Iris pigment epithelial cell (primary cell): ENCODE measurements at places on chromosomes 5 and 9.

GRCh38 chr5:53323511-53323910, 156.9 kb upstream of the FST start:
- DNase-seq, result no peak

DNA sequence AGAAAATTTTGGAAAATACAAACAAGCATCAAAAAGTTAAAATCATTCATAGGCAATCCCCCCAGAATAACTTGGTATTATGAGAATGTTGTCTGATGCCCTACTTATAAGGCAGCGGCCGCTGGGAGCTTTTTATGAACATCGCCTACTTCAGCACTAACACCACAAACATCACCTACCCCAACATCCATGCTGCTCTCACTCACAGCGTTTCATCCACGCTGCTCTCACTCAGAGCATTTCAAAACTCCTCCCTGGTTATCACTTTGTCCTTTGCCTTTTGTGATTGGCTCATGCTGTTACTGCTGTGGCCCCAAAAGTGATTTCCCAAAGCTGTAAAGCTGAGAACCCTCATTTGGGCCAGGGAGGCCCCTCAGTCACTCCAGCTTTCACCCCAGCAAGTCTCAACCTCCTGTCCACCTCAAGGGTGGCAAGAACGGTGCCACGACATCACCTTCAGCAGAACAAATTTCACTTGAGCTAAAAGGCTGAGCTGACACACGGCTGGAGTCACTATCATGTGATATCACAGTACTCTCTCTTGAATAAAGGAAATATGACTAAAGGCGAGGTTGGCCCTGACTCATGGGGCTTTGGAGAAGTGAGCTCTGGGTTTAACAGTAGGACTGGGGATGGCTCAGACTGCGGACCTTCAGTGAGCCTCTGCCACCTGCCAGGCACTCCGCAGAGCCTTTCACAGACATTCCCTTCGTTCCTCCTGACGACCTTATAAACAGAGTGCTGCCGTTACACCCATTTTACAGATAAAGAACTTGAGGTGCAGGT, 25.2 kb downstream of the SHC3 start:
- DNase-seq, result peak; percentile 89

DNA sequence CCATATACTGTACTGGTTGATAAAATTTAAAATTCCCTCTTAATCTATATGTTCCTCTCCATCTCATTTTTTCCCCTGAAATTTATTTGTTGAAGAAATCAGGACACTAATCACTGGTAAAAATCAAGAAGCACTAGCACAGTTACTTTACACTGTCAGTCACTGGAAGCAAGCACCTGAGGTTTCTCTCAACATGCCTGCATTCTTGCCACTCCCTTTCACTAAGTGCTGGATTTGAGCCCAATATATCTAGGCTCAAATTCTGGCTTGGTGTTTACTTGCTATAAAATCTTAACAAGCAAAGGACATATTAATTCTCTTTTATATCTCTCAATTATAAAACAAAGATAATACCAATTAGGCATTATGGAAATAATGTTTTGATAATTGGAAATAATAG, 58.6 kb downstream of the DIAPH1 start:
- peak; percentile 46 for DNase-seq

GRCh38 chr9:91040371-91041215, 239.0 kb downstream of the SYK start:
- DNase-seq, result no peak

- no peak for DNase-seq
Measured at GRCh38 chr9:1284727-1285126, 234.6 kb downstream of the DMRT2 start.

DNA sequence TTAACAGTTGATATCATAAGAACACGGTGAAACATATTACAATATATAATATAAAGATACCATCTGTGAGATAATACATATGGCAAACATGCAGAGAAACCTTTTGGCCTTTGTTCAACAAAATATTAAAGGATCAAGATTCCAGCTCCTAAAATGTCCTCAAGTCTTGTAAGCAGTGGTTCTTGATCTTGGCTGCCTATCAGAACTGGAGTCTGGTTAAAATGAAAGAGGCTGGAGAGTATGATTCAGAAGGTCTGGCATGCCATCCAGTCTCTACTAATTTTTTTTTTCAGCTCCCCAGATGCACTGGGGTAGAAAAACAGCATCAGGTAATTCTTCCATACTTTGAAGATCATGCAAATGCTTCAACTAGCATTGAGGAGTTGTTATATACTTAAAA, 83.2 kb downstream of the TNC start:
- DNase-seq, result peak; percentile 88

DNA sequence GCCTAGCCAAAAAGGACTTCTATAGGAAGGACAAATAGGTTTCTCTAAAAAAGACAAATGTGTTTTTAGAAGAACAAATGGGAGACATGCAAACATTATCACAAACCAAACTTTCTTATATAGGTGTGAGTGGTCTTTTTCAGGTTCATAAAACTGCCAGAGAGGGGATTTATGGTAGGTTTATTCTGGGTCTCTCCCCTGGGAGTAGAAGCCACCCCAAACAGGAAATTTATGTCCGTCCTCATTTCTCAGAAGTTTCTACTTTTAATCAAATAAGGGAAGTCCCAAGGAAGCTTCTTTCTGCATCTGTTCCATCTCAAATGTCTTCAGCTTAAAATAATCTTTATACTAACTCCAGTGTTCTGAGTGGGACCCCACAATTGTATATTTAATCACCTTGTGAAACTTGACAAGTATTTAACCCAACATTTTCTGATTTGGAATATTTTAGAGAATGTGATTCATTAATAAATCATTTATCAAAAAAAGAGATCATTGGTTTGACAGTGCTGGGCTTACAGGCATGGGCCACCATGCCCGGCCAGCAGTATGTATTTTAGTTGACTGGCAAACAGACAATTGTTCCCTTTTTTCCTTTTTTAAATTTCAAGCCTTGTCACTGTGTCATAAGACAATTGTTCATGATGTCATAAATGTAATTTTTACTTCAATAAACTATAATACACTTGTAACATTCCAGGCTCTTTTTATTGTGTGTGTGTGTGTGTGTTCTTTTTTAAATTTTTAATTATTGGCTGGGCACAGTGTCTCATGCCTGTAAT, 44.6 kb upstream of the GLDC start:
- DNase-seq, result no peak

- DNase-seq, result peak; percentile 21
Measured at GRCh38 chr5:112338681-112339337, 80.3 kb downstream of the EPB41L4A start.

DNA sequence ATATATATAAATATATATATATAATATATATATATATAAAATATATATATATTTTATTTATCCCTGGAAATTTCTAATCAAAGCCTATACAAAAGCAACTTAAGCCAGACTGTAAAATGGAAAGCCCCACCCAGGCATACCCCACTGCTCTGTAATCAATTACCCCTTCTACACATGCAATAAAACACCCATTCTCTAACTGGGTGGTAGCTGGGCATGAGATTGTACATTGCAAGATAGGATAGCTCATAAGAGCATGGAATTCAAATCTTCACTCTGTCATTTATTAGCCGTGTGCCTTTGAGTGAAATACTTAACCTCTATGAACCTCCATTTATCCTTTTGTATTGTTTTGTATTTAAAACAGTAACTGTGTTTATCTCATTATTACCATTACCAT, 405.3 kb upstream of the SLC30A5 start:
- no peak for DNase-seq

DNA sequence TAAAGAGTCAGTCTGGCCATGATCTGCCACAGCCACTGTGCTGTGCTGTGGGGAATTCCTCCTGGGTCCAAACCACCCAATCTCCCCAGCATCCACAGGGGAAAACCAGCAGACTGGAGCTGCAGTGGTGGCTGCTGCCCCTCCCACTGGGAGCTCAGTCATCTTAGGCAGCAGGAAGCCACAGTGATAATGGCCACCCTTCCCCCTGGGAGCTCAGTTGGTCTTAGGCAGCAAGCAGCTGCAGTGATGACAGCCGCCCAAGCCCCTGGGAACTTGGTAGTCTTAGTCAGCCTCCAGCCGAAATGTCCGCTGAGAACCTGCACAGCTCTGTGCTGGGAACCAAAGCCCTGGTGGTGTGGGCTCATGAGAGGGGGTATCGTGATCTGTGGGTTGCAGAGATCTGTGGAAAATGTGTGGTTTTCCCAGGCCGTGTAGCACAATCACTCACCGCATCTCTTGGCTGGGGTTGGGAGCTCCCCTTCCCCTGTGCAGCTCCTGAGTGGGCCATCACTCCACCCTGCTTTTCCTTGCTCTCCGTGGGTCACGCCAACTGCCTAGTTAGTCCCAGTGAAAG, 38.4 kb upstream of the SMIM15 start:
- DNase-seq, result no peak

- DNase-seq, result no peak
Measured at GRCh38 chr5:106386287-106386686, 1284.5 kb downstream of the EFNA5 start.

DNA sequence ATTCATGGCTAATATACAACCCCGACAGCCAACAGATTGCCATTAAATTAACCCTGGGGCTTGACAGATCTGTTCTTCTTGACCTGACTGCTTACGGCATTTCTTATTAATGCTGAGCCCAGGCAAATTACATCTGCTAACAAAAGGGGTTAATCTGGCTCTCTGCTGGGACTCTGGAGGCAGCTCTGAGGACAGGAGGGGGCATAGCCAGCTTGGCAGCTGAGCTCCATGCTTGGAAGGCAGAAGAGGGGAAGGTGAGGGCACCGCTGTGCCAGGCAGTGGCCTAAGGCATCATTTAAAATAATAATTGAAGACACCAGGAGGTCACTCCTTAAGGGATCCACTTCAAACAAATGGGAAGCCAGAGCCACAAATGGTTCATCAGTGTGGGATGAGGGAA, 126.0 kb upstream of the GPR151 start:
- no peak for DNase-seq

DNA sequence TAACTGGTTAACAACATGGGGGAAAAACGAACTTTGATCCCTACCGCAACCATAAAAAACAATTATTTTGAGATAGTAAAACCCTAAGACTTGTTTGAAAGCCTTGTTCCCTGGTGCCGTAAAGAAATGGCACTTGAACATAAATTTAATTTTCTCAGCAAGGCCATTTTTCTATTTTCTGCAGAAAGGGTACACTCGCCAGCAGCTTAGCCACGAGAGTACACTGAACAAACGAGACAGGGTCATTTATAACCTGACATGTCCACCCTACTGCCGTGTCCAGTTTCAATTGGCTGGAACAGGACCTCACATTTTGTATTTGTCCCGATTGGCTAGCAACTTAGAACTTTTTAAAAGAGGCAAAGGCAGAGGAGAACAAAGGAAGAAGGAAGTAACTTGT, 26.8 kb downstream of the FBXW11 start:
- DNase-seq, result no peak
